Femur (tissue), 1 donor: ENCODE measurements at places on chromosomes 11 and 22.

DNA sequence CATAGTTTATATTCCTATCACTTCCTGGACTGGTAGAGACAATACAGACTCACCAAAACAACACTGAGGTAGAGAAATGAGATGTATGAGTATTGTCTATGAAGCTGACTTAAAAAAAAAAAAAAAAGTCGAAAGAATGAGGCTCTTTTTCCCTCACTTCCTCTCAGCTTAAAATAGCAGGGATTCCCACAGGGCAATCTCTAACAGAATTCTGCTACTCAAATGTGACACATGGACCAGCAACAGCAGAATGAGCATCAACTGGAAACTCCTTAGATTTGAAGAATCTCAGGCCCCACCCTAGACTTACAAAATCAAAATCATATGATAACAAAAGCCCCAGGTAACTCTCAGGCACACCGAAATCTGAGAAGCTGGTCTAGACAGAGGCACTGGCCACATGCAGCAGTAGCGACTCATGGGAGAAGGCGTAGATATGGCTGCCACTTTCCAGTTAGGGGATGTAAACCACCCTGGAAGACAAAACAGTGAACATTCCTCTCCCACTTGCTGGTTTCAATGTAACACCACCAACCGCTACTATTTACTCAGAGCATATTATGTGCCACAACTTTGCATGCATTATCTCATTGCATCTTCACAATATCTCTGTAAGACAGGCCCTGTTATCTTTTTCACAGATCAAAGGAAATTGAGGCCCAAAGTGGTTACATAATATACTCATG lies 128.0 kb downstream of the RBFOX2 start:
- DNase-seq, result no peak

GRCh38 chr11:1567721-1568100 lies 4.4 kb downstream of the DUSP8 start:
- DNase-seq, result no peak

DNA sequence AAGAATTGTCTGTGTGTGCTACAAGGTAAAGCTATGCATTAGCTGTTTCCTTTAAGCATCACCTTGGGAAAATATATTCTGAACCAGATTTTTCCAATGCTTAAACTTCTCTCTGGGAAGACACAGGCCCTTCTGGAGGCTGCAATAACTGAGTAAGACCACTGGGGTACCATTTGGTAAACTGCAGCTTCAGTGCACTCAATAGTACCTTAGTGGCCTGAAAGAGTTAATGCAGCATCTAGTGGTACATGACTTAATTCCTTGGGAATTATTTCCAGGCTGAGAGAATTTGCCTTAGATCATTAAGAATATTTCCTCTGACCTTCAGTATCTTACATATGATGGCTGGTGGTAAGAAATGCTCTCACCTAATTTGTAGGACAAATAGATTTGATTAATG lies 727.4 kb downstream of the DLG2 start:
- DNase-seq, result no peak

GRCh38 chr22:37267135-37267587 lies 15.1 kb upstream of the CYTH4 start:
- DNase-seq, result peak; percentile 60

DNA sequence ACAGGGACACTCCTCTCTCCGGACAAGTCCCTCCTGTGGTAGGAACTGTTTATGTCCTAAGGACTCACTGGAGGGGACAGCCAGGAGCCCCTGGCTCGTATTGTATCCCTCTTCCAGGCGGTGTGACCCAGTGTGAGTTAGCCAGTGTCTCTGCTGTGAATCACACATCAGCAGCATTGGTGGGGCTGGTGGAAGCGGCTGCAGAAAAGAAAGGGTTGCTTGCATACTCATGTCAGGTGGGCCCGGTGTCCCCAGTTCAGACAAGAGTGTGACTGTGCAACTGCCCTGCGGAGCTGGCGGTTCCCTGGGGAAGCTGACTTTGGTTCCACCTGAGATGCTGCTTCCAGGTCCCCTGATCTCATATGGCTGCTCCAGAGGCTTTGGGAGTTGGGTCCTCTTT lies 99.4 kb downstream of the ZBTB16 start:
- DNase-seq, result no peak

DNA sequence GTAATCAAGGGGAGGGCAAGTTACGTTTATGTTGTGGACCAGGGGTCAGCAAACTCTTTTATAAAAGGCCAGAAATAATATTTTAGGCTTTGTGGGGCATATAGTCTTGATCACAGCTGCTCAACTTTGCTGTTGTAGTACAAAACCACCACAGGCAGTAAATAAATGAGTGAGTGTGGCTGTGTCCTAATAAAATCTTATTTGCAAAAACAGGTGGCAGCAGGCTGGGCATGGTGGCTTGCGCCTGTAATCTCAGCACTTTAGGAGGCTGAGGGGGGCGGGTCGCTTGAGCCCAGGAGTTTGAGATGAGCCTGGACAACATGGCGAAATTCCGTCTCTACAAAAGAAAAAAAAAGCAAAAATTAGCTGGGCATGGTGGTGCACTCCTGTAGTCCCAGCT lies 57.9 kb upstream of the NUP160 start:
- no peak for DNase-seq

DNA sequence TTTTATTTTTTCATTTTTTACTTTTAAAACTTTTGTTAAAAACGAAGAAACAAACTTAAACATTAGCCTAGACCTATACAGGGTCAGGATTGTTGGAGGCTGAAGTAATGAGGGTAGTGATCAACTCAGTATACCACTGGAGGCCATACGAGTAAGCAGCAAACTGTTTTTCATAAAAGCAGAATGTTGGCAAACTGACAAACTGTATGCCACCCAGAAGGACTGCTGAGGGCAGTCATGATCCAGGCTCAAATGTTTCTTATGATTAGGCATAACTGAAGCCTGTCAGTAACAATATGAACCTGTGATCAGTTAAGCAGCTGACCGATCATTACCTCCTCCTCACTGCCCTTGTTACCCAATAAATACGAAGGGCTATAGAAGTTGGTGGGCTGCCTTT lies 10.2 kb upstream of the SC5D start:
- DNase-seq, result no peak

- DNase-seq, result peak; percentile 14
Observed at GRCh38 chr11:119472856-119473222, 49.9 kb upstream of the THY1 start.

GRCh38 chr11:83181815-83182214 lies 11.7 kb upstream of the ANKRD42 start:
- DNase-seq, result no peak

GRCh38 chr11:91904792-91905785 lies 319.5 kb upstream of the FAT3 start:
- DNase-seq, result no peak

DNA sequence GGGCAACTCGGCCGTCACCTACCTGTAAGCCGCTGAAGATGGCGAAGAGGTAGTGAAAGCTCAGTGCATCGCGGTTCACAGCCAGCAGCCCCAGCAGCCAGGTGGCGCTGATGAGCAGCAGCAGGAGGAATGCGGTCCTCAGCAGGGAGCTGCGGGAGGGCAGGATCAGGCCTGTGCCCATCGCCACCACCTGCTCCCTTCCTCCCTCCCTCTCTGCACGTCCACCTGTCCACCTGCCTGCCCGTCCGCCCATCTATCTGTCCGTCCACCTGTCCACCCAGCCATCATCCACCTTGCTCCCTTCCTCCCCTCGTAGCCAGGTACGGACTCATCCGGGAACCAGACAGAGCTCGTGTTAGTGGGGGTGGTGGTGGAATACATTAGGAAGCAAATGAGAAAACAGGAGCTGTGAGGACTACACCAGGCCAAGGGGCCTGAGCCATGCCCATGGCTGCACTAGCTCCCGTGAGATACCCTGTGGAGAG lies 32.2 kb downstream of the TRMU start:
- DNase-seq, result no peak

DNA sequence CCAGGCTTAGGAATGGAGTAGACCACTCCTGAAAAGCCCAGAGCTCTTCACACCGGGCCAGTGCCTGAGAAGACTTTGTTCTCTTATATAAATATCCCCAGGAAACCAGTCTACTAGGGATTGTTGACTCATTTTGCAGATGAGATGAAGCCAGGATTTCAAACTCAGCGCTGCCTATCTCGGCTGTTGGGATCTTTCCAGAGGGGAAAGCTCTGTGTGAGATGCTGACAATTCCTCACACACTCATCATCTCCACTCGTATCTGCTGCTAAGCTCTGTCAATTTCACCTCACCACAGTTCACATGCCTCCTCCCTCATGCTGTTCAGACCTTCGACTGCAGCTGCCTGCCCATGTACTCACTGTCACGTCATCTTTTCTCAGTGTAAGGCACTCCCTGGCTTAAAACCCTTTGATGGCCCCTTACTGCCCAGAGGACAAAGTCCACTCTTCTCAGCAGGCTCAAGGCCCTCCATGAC lies 12.5 kb downstream of the USH1C start:
- no peak for DNase-seq

DNA sequence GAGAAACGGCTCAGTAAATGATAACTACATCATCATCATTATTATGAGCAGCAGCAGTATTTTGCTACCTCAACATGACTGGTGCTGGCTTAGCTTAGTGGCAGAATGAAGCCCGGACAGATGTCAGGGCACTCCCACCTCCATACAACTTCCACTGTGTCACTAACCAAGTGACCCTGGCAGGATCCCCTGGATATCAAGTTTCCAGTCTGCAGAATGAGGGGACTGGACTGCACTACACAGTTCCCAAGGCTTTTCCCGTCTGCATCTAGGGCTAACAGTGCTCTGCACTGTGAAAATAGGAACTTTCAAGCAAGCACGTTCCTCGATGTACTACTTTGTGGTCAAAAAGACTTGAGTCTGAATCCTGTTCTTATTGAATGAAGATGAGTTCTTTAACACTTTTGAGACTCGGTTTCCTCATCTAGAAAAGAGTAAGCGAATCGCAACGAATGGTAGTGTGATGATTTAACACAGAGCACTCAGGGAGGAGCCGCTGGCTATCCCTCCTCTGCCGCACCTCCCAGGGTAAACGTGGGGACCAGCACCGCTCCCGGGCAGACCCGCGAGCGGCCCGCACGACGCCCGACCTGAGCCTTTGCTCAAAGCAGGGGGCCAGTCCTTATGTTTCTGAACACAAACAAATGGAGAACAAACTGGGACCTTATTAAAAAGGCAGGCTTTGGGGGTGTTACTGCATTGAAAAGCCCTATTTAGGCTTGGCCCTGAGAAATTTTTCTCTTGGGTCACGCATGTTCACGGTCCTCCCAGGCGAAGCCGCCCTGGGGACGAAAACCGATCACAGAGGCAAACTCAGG lies 910 bp downstream of the CLTCL1 start:
- DNase-seq, result peak; percentile 35

DNA sequence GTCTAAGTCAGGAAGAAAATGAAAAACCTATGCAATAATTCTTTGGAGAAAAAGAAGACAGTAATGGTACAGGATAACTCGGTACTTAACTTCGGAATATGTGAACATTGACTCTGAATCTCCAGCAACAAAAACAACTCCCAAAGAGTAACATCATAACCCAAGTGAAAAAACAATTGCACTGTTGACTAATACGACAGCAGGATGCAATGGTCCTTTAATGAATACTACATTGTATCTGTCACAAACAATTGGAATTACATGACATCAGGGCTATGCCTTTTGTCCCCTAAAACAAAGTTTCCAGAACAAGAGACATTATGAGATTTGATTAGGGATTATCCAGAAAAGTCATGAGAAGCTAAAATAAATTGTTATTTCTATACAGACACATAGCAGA lies 1065.9 kb downstream of the LRRC4C start:
- no peak for DNase-seq

DNA sequence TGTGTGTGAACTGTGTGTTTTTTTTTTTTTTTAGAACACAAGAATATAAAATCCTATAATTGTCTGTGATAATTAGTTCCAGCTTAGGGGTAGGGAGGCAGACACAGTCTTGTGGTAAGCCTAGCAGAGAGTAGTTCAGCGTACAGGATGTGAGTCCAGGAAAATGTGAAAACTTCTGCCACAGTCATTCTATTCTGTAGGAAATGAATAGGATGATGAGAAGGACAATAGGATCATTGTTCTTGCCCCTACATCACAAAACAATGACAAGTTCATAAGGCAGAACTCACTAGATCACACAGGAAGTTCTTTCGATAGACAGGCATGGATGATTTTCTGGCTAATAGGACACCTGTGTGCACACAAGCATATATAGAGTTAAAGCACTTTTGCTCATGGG lies 132.2 kb downstream of the NAV2 start:
- no peak for DNase-seq

DNA sequence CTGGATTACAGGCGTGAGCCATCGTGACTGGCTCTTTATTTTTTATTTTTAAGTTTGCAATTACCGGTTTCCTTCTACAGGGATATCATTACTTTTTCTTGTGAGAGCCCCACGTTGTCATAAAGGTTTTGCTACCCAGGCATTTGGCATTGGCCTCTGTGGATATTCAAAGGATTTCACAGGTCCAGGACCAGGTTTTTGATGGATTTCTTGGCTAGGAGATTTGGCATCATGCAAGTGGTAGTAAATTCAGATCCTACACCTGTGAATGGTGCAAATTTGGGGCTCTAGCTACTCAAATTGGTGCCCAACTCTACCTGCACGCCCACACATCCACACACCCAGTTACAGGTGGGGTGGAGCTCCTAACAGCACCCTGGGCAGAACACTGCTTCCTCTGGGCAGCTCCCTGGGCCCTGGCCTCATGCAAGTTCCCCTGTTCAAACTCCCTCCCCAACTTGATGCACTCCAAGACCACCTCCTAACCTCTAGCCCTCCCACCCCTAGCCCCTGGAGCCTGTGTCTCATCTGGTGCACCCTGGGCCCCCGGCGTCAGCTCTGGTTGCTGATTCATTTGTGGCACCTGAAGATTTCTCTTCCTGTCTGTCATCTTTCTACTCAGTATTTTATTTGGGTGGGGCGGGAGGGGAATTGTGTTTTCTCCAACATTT lies 9.3 kb upstream of the MRGPRD start:
- DNase-seq, result no peak
